ENCODE measurements at places on chromosomes 11 and 22.

DNA sequence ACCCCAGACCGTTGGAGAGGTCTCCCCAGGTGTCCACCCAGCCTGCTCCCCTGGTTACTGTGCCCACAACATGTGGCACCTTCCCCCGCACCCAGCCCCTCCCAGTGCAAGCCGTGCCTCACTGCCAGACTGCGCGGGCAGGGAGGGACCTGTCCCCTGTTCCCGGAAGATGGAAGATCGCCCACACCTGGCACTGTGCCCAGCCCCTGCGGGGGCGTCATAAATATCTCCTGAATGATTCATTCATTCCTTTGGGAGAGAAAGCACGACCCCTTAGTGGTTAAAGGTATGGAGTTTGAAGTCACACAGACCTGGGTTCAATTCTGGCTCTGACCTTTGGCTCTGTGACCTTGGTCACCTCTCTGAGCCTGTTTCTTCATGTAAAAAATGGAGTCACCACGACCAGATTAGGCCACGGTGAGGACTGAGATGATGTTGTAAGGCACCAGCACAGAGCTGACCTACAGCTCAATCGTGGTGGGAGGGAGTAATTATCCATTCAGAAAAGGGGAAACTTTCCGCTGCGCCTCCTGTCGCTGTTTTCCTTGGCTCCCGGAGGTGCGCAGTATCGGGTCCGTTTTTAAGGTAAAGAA lies 497 bp upstream of the SYT12 start:
- peak; percentile 15 for DNase-seq

DNA sequence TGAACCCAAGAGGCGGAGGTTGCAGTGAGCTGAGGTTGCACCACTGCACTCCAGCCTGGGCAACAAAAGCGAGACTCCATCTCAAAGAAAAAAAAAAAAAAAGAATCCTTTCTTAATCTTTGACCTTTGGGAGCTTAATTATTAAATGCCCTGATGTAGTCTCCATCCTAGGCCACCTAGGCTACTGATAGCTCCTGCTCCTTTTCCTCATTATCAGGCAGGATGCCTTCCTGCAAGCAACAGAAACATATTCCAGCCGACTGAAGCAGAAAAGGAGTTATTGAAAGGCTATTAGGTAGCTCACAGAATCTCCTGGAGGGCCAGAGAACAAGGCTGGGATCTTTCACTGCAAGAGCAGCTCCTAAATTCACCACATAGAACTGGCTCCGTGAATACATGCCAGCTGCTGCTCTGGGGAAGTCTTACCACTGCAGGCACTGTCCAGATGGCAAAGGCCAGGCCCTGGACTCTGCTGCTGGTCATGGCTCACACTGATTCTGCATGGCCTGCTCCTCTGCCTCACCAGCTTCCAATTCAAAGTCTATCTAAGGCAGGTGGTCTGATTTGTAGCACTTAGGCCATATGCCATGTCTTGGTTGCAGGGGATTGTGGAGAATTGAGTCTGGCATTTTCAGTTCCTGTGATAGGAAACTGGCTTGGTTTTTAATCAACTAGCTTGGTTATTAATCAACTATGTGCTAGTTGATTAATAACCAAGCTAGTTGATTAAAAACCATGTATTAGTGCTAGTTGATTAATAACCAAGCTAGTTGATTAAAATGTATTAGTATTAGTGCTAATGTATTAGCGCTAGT lies 26.0 kb upstream of the POLD3 start:
- DNase-seq, result no peak

- peak; percentile 83 for DNase-seq
Measured at GRCh38 chr11:35174666-35175065, 35.7 kb downstream of the CD44 start.

GRCh38 chr11:58922479-58922878 lies 16.8 kb upstream of the GLYATL1 start:
- no peak for DNase-seq

DNA sequence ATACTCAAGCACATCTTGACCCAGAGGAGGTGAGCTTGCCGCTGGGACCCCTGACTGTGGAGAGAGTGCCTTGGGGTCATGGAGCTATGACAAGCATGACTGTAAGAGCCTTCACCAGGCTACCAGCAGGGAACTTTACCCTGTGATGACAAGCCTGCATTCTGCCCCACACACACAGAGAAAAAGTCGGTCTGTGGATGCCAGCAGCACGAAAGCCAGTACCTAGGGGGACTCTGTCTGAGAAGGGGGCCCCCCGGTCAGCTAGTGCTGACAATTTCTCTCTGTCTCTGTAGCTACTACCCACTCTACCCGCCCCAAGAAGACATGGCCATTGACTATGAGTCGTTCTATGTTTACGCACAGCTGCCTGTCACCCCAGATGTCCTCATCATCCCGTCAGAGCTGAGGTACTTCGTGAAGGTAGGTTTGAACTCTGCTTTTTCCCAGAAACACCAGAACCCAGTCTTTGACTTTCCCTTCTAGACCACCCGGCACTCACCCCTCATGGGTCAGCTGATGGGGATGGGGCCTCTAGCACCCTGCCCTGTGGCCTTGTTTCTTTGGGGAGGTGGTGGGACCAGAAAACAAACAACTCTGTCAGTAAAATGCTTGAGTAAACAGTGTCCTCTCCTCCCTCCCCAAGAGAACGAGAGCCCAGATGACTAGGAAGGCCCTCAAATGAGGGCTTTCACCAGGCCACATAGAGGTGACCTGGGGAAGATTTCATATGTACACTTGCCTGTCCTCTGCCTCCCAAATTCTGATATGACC lies 18.9 kb upstream of the CDC42EP2 start:
- DNase-seq, result no peak
